ENCODE measurements at places on chromosomes 3 and 15. TPM values are rescaled to one million over a fixed set of nuclear protein-coding genes. Genes with fewer than 3 reads are reported as not detected.

- H3K27me3 ChIP-seq, result no peaks in the 10 kb centered on the region
- H3K4me1 ChIP-seq, result no peaks in the 10 kb centered on the region
- no peak for DNase-seq
Observed at GRCh38 chr3:140636406-140637138, 41.3 kb upstream of the TRIM42 start.

DNA sequence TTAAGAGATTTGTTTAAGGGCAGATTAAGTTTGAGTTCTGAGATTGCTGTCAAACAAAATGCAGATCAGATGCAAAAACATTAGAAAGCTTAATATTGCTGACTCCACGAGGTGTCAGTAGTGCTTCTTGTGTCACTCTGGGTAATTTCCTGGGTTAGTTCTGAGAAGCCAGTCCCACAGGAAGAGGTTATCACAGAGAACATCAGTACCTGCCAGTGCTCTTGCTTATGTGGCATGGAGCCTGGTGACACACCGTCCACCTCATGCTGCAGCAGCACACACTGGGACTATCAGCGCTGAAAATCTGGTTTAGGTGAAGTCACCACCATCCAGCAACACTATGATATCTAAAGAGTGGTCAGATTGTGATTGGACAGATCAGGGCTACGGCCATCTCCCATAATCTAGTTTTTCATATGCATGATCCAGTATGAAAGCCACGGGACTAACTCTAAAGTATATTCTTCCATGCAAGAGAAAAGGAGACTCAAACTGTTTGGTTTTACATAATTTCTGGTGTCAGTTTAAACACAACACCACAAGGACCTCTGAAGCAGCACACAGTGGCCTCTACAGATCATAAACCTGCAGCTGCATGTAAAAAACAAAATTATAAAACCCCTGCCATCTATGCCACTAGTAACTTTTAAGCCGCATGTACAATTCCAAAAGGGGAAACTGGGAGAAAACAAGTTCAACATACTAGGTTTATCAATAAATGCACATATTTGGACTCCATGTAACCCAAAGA lies 36.1 kb upstream of the MYO5C start:
- H3K27me3 ChIP-seq, result no peaks in the 10 kb centered on the region
- H3K4me1 ChIP-seq, result peaks cover 13% of the 10 kb centered on the region
- DNase-seq, result peak; percentile 33
- H3K4me3 ChIP-seq, result no peak overlapping the region
- no peak overlapping the region for H3K27ac ChIP-seq

DNA sequence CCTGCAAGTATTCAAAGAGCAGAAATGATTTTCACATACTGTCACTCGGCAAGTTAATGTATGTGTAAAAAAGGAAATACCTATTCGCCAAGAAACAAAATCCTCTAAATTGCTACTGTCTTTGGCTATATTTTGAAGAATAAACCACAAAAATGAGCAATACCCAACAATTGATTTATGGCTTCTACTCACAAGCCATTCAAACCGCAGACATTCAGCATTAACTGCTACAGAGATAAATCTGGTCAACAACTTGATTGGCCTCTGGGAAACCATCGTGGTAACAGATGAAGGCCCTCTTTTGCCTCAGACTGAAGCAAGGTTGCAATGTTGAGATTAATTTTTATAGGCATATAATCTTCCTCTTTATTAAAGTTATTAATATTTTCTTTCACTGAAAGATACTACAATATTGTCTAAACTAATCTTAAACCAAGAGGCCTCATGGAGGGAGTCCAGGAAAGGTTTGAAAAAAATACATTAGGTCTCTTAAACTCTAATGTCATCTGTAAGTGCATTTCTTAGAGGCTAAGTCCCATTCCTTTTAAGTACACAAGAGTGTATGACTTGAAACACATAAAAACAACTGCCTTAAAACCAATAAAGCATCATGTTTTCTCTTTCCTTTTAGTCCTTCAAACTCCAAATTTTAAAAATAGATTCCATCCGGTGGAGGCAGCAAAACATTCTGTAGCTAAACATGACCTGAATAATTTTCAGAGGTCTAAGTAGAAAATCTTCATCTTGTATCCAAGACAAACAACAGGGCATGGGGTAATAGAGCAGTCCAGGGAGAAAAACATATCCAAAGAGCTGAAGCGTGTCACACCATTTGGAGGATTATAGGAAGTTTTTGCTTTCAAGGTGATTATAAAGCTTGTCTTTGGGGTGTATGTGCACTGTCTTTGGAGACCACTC lies 162.4 kb upstream of the TGFBR2 start:
- H3K4me1 ChIP-seq, result peaks cover 12% of the 10 kb centered on the region
- no peak overlapping the region for H3K4me3 ChIP-seq
- H3K27me3 ChIP-seq, result no peaks in the 10 kb centered on the region
- DNase-seq, result no peak
- H3K36me3 ChIP-seq, result no peaks in the 10 kb centered on the region

ISLR gene
- 29.4 TPM for total RNA-seq

GRCh38 chr3:177595530-177596188 lies 398.4 kb upstream of the TBL1XR1 start:
- no peaks in the 10 kb centered on the region for H3K36me3 ChIP-seq
- no peaks in the 10 kb centered on the region for H3K27me3 ChIP-seq
- no peak overlapping the region for H3K4me3 ChIP-seq
- peaks cover 33% of the 10 kb centered on the region for H3K4me1 ChIP-seq
- H3K27ac ChIP-seq, result no peak overlapping the region

- no peak for DNase-seq
- peaks cover 55% of the 10 kb centered on the region for H3K36me3 ChIP-seq
- H3K27me3 ChIP-seq, result no peaks in the 10 kb centered on the region
Observed at GRCh38 chr3:38133209-38133556, 3.7 kb downstream of the ACAA1 start.

DNA sequence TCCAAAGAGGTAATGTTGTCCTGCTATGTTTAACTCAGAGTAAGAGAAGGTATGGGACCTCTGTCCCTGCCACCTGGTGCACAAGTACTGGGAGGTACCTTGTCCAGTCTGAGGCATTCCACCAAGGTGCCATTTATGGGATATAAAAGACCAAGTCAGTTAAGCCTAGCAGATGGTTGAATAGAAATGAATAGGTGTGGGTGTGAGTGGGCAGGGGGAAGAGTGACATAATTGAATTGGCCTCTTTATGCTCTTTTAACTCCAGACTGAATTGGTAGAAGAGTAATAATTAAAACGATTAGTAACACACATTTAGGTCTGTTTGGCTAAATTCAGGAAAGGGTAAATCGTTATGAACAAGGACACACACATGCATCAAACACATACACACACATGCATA lies 562 bp downstream of the ADGRG7 start:
- no peaks in the 10 kb centered on the region for H3K36me3 ChIP-seq
- no peak overlapping the region for H3K4me3 ChIP-seq
- no peaks in the 10 kb centered on the region for H3K4me1 ChIP-seq
- DNase-seq, result no peak
- H3K27ac ChIP-seq, result no peak overlapping the region

SCN11A gene
- total RNA-seq, result not detected

GRCh38 chr15:39183164-39183881 lies 397.6 kb upstream of the THBS1 start:
- no peak overlapping the region for H3K4me3 ChIP-seq
- H3K27ac ChIP-seq, result no peak overlapping the region
- H3K27me3 ChIP-seq, result no peaks in the 10 kb centered on the region
- no peaks in the 10 kb centered on the region for H3K4me1 ChIP-seq
- DNase-seq, result no peak
- no peaks in the 10 kb centered on the region for H3K36me3 ChIP-seq

- H3K27me3 ChIP-seq, result no peaks in the 10 kb centered on the region
- H3K27ac ChIP-seq, result no peak overlapping the region
- peak; percentile 50 for DNase-seq
- peaks cover 12% of the 10 kb centered on the region for H3K4me1 ChIP-seq
- H3K4me3 ChIP-seq, result no peak overlapping the region
Observed at GRCh38 chr3:28726840-28727239, 378.2 kb upstream of the AZI2 start.

DNA sequence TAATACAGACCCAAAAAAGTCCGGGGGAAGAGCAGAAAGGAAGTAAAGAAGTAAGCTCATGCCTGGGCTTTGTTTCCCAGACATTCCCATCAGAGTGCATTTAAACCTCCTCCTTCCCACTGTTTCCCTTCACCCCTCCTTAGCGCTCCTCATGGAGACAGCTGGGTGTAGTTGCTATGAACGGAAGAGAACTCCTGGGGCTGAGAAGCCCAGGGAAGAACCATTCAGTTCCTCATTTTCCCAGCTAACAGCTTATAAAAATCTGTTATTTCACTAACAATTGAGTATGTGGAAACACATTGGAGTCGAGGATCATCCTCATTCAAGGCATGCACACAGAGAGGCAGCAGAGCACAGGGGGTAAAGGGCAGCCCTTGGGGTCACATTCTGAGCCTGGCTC lies 299.3 kb downstream of the SHQ1 start:
- no peak overlapping the region for H3K27ac ChIP-seq
- no peaks in the 10 kb centered on the region for H3K27me3 ChIP-seq
- no peak overlapping the region for H3K4me3 ChIP-seq
- no peaks in the 10 kb centered on the region for H3K36me3 ChIP-seq

NIPA2 gene
- total RNA-seq, result 34.2 TPM

- DNase-seq, result no peak
- no peaks in the 10 kb centered on the region for H3K4me1 ChIP-seq
- no peaks in the 10 kb centered on the region for H3K27me3 ChIP-seq
- H3K4me3 ChIP-seq, result no peak overlapping the region
- no peaks in the 10 kb centered on the region for H3K36me3 ChIP-seq
- H3K27ac ChIP-seq, result no peak overlapping the region
Observed at GRCh38 chr15:95698951-95699350, 631.5 kb upstream of the NR2F2 start.

- H3K4me1 ChIP-seq, result peaks cover 63% of the 10 kb centered on the region
- peak overlapping the region; percentile 50 for H3K4me3 ChIP-seq
- no peaks in the 10 kb centered on the region for H3K36me3 ChIP-seq
- peak; percentile 51 for DNase-seq
Observed at GRCh38 chr3:129688271-129688895, 81.9 kb upstream of the PLXND1 start.

MUC20 gene
- total RNA-seq, result 3.6 TPM

DNA sequence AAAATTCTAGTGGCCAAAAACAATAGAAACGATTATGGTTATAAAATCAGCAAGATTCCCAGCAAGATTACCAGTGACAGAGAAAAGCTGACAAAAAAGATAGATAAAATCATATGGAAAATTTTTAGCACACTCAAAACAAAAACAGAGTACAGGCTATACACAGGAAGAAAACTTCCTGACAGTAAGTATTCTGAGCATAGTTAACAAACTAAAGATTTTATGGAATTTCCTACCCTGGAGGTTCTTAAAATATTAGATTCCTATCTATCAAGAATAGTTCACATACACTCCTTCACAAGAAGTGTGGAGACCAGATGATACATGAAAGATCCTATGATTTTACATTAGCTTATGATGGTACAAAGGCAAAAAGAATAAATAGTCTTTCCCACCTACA lies 50.8 kb downstream of the ZNF148 start:
- no peak for DNase-seq
- H3K27me3 ChIP-seq, result no peaks in the 10 kb centered on the region
- H3K27ac ChIP-seq, result no peak overlapping the region
- H3K36me3 ChIP-seq, result no peaks in the 10 kb centered on the region
- no peak overlapping the region for H3K4me3 ChIP-seq

GRCh38 chr3:14534516-14535191 lies 5.5 kb downstream of the GRIP2 start:
- H3K27me3 ChIP-seq, result no peaks in the 10 kb centered on the region
- H3K36me3 ChIP-seq, result no peaks in the 10 kb centered on the region
- H3K4me3 ChIP-seq, result no peak overlapping the region
- peaks cover 76% of the 10 kb centered on the region for H3K4me1 ChIP-seq

DNA sequence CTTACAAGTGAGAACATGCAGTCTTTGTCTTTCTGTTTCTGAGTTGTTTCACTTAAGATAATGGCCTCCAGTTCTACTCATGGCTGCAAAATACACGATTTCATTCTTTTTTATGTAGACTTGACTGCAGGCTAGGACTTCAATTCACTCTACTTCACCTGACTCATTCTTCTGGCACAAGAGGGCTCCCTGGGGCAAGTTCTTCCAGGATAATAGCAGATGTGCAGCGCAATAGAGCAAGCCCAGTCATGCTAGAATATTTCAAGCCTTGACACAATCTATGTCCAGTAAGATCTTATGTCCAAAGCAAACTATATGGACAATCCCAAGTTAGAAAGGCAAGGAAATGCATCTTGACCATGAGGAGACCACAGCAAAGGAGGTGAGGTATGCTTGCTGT lies 211.7 kb upstream of the GADL1 start:
- no peaks in the 10 kb centered on the region for H3K27me3 ChIP-seq
- no peaks in the 10 kb centered on the region for H3K4me1 ChIP-seq
- H3K27ac ChIP-seq, result no peak overlapping the region
- peak; percentile 14 for DNase-seq

GRCh38 chr3:51333021-51333420 lies 52.1 kb upstream of the MANF start:
- DNase-seq, result no peak
- H3K4me3 ChIP-seq, result no peak overlapping the region

DNA sequence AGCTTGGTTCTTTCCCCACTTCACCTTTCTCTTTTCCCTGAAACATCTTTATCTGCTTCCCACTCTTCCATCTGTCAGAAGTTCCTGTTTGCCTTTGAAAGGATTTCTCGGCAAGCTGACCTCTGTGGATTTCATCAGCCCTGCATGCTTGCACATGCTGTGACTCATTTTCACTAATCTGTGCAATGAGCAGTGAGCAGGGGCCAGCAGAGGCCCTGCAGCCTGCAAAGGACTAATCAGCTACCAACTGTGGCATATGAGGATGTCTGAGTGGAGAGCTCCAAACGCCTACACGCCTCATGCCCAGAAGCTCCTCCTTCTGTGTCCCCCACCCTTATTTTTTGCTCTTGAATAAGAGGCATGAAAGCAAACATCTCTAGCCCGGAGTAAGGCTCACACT lies 333.0 kb upstream of the SEMA6D start:
- H3K27me3 ChIP-seq, result no peaks in the 10 kb centered on the region
- H3K36me3 ChIP-seq, result no peaks in the 10 kb centered on the region
- H3K4me1 ChIP-seq, result peaks cover 3% of the 10 kb centered on the region
- no peak overlapping the region for H3K4me3 ChIP-seq

DNA sequence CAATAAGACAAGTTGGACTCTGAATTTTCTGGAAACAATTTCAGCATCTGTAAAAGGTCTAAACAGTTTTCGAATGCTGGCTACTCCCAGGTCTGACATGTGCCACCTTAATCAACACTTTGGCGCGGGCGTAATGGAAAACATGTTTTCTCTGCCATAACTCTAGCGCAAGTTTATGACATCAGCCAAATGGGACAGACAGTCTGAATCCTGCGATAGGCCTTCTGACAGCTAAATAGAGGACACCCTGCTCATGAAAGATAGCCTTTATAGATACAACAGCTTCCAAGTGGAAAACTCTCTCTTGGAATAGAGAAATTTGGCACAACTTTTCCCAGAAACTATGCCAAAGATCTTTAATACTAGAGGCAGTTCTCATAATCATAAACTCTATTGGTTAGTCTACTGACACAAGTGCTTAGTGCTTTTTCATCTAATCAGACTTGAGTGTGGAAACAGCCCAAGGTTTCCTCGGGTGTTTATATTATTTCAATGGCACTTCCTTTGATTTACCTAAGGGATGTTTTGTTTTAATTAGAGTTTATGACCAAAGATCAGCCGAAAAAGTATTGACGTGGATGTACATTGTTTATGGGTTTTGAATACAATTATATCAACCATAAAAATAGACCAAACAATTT lies 120.1 kb upstream of the DPH6 start:
- peaks cover 10% of the 10 kb centered on the region for H3K4me1 ChIP-seq
- no peaks in the 10 kb centered on the region for H3K27me3 ChIP-seq
- H3K36me3 ChIP-seq, result no peaks in the 10 kb centered on the region
- H3K4me3 ChIP-seq, result no peak overlapping the region
- peak overlapping the region; percentile 49 for H3K27ac ChIP-seq

All from gastrocnemius medialis (tissue), 4 donors.